Sigmoid colon (tissue), 7 donors: ENCODE measurements at places on chromosomes 11 and 22. TPM values are rescaled to one million over a fixed set of nuclear protein-coding genes. Genes with fewer than 3 reads are reported as not detected.

DNA sequence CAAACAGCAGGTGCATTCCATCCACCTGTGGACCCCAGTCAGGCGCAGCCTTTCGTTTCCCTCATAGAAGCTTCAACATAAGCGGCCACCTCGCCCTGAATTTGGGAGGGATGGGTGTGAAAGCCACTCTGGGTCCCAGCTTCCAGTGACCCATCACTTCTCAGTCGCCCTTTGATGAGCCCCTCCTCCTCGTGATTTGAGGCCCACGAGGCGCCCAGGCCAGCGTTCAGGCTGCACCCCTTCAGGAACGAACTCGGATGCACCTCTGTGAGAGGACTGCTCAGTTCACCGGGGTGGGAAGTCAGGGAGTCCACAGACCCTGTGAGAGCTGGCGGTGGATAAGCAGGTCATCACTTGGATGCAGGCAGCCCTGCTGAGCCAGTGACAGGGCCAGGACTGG lies 1118.2 kb downstream of the BRD1 start:
- peak; percentile 46 for DNase-seq

DNA sequence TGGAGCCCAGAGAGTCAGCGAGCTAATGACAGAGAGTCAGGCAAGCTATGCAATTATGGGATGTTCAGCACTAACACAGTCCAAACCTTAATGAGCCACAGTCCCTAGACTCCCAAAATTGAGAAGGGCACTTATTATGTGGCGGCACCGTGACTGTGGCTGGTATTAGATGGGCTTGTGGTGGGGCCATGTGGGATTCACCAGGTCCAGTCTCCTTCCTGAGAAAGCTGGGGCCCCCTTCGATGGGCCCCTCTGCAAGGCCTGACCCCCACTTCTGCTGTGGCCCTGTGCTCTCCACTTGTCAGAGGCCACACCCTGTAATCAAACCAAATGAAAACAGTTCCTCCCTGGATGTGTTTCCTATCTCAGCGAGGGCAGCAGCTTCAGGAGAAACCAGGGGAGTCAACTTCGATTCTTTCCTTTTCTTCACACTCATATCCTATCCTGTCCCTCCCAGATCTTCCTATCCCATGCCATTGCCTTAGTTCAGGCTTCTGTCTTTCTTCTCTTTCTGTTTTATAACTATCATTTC lies 42.9 kb downstream of the INSC start:
- DNase-seq, result no peak

OR51I1 gene
- polyA plus RNA-seq, result not detected

GRCh38 chr11:2217211-2218030 lies 45.8 kb upstream of the TH start:
- peak; percentile 41 for DNase-seq

OR2D2 gene
- not detected for polyA plus RNA-seq

DNA sequence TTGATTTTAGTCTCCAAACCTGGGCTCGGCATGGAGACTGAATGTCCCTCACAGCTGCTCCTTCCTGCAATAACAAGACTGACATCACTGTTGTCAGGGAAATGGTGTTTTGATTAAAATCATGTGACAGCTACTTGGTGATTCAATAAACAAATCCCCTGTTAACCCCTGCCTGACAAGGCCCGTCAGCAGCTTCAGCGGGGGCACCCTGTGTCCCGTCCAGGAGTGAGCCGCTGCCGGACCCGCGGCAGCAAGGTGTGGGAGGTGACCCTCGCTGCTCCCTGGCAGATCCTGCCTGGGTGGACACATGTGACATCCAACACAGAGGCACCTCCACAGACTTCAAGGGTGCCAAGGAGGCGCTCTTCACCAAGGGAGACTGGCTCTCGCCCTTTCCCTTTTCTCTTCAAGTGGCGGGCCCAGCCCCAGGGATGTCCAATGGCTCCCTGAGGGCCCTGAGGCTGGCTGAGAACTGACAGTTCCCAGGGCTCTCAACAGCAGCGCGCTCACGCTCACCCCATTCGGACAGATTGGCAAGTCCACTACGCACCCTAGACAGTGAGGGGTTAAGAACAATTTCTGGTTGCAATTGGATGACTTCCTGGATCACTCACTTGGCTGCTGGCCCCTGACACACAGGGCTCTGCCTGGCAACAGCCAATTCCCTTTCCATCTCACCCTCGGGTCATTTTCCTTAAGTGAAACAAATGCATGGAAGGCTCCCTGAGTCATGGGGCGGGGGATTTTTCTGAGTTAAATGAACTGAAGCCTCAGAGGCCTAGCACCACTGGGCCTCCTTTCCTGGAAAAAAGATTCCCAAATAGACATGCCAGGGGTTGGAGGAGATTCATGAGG lies 30.7 kb downstream of the PPP2R1B start:
- DNase-seq, result peak; percentile 94

DNA sequence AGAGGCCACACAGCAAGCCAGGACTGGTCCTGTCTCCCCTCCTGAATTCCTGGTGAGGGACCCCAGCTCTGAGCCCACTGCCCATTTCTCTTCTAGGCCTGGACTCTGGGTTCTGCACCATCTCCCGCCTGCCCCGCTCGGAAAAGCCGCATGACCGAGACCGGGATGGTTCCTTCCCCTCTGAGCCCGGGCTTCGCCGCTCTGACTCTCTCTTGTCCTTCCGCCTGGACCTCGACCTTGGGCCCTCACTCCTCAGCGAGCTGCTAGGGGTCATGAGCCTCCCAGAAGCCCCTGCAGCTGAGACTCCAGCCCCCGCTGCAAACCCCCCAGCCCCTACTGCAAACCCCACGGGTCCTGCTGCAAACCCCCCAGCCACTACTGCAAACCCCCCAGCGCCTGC lies 7.7 kb downstream of the CDC42EP1 start:
- no peak for DNase-seq

DNA sequence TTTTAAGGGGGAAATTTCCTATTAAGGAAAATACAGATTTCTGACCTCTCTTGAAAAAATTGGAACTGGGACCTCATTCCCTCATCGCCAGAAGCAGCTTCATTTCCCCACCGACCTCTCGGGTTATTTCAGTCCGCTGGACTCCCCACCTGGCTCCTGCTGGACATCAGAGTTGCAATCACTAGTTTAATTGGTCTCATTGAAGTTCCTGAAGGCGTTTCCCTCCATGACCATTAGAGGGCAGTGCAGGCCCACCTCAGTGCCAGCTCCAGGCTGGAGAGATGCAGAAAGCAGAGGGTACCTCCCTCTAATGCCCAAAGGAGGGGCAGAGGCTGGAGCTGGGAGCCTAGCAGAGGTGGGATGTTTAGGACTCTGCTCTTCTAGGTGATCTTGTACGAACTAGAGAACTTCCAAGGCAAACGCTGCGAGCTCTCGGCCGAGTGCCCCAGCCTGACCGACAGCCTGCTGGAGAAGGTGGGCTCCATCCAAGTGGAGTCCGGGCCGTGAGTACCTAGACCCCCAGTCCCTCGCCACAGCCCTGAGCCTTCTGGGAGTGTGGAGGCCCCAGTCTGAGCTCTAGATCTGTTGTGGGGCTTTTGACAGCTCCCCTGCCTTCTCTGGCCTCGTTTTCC lies 2.7 kb downstream of the CRYBB3 start:
- DNase-seq, result no peak

TTC36 gene
- polyA plus RNA-seq, result not detected

C1QTNF4 gene
- 1.8 TPM for polyA plus RNA-seq

- no peak for DNase-seq
Measured at GRCh38 chr11:2581931-2582350, 117.9 kb downstream of the KCNQ1OT1 start.

DNA sequence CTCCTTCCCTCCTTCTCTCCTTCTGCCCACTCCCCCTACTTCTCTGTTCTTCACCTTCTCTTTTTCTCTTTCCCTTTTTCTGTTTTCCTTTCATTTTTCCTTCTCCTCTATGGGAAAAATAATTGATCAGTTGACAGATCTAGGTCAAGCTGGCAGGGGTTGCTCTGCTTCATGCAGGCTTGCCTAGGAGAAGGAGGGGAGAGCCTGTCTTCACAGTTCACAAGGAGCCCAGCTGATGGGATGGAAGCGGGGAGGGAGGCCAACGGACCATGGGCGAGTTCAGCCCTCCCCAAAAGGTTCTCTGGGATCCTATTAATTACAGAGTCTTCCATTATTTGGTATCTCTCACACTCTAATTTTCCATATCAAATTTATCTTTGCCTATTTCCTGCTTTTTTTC lies 5.5 kb downstream of the NTM start:
- DNase-seq, result no peak

- no peak for DNase-seq
Measured at GRCh38 chr11:14125529-14125928, 163.0 kb downstream of the SPON1 start.

- no peak for DNase-seq
Measured at GRCh38 chr11:29328961-29329441, 687.8 kb downstream of the KCNA4 start.

CYP2D6 gene
- 1.6 TPM for polyA plus RNA-seq

OVCH2 gene
- polyA plus RNA-seq, result not detected

DNA sequence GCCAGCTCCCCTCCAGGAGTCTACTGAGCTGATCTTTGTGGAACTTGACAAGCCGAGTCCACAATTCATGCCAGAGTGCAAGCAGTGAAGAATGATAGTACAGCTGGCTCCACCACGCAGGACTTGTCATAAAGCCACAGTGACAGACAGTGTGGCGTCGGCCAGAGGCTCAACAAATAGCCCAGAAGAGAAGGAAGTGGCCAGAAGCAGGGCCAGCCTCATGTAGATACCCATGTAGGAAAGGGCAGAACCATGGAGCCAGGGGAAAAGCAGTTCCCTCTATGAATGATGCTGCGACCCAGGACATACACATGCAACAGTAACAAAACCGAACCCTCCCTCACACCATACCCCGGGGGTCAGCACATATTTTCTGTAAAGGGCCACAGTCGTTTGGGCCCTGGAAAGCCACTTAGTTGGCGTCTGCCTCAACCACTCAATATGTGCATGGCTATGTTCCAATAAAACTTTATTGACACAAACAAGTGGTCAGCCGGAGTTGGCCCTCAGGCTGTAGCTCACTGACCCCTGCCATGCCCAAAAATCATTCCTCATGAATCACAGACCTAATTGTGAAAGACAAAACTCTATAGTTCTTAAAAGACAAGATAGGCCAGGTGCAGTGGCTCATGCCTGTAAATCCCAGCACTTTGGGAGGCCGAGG lies 161.4 kb downstream of the BRD1 start:
- peak; percentile 28 for DNase-seq

- DNase-seq, result no peak
Measured at GRCh38 chr11:73921180-73921579, 29.6 kb upstream of the DNAJB13 start.

DNA sequence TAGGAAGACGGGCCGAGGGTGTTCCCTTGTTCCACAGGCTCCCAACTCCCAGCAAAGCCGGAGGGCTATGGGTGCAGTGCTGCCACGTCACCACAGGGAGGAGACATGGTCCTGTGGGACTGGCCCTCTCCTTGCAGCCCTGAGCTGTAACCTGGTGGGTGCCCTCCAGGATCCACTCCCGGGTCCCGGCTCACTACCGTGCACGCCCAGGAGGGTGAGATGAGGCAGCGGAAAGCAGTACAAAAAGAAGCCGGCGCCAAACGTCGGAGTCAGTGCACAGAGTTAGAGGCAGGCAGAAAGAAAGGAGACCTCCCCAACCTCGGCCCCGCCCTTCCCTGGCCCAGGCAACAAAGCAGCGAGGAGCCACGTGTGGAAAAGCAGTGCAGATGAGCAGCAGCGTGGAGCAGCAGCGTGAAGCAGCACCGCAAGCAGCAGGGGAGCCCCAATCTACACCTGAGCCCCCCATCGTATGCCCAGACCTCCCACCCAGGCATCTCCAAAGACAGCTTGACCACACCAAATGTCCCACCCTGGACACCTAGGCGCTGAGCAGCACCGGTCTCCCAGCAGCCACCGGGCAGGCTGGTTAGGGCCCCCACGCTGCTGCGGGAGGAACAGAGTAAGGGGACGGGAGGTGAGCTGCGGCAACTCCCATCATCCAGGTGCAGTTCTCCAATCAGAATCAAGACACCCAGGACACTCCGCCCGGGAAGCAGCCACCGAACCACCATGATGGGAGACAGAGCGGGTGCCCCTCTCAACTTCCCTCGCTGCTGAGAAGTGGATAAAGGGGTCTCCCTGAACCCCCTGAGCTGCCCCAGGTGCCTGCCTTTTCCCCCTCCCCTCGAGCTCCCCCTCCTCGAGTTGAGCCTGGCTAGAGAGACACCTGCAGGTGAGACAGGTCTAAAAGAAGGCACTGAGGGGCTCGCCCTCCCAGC lies 28.8 kb downstream of the IGSF9B start:
- DNase-seq, result peak; percentile 87

DNA sequence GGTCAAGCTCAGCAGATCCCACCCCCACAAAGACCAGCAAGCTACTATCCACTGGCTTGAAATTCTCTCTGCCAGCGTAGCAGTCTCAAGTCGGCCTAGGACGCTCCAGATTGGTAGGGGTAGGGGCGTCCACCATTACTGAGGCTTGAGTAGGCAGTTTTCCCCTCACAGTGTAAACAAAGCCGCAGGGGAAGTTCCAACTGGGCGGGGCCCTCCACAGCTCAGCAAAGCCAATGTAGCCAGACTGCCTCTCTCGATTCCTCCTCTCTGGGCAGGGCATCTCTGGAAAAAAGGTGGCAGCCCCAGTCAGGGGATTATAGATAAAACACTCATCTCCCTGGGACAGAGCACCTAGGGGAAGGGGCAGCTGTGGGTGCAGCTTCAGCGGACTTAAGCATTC lies 1064.9 kb upstream of the TENM4 start:
- DNase-seq, result no peak

GRCh38 chr11:96288915-96289314 lies 54.1 kb downstream of the MAML2 start:
- DNase-seq, result no peak

DNA sequence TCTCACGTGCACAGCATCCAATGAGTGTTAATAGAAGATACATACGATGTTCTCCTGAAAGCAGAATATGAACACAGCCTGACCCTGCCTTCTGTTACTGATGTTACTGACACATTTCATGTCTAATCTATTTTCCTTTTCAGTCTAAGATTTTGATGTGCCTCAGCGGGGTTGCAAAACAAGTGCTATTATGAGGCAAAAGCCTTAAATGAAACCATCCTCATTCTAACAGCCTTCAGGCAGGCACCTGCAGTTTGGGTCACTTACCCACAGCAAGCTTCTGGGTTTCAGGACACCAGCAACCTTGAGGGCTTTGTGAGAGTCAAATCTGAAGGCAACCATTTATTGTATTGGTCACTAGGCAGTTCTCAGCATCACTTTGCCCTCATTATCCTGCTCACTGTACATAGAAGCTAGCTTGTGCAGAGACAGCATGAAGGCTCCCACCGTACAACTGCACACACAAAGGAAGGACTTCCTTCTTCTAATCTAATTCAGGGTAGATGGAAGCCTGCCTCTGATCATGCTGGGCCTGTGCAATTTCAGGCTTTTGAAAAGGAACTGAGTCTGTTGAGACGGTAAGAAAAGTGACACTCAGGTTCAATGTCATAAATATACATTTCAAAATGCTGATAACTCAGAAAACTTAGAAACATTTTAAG lies 183.2 kb upstream of the PITPNB start:
- no peak for DNase-seq

MRGPRF gene
- 4.2 TPM for polyA plus RNA-seq

- no peak for DNase-seq
Measured at GRCh38 chr11:47852053-47852452, 3.9 kb upstream of the NUP160 start.

DNA sequence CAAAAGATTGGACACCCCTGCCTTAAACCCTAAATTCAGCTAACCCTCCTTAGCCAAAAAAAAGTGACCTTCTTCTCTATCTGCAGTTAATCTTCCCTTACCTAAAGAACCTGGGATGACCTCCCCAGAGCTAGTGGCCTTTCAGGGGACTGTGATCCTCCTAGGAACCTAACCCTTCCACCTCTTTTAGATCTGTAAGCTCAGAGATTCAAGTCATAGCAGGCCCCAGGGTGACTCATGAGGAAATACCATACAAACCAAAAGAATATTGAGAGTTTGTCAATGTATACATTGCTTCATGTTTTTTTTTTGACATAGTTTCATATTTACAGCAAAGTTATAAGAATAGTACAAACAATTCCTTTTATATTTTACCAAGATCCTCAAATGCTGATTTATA lies 38.3 kb upstream of the CXCR5 start:
- no peak for DNase-seq
